Astrocyte (in vitro differentiated cells and primary cell): ENCODE measurements at places on chromosomes 2 and 18. TPM values are rescaled to one million over a fixed set of nuclear protein-coding genes. Genes with fewer than 3 reads are reported as not detected.
A peak's percentile ranks its signal among the peaks of the same experiment; 100 is the strongest.

GRCh38 chr2:35821675-35822074, 533.9 kb upstream of the CRIM1 start:
- DNase-seq = no peak

- DNase-seq = no peak
These were observed 48.8 kb upstream of the ZDBF2 start for GRCh38 chr2:206225435-206226232.

GRCh38 chr2:50691513-50691912, 340.4 kb downstream of the NRXN1 start:
- peak; percentile 1 for DNase-seq

DNA sequence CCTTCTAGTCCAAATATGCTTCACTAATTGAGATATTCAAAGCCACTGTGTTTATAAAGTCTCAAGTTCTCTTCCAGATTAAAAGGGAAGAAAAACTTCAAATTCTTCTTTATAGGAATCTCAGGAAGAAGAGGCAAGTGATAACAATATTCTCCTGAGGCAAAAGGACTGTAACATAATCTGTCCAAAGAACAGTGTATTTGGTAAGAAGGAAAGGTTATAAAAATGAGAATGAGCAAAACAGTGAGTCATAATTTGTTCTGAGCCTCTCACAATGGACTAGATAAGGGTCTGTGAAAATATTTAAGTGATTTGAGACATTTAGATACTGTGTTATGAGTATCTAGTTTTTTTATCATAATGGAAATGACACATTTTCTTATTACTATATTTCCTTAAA, 44.3 kb downstream of the SNRPD1 start:
- DNase-seq = peak; percentile 56

- peak; percentile 59 for DNase-seq
These were observed 63.1 kb downstream of the RHOB start for GRCh38 chr2:20509770-20510490.

DNA sequence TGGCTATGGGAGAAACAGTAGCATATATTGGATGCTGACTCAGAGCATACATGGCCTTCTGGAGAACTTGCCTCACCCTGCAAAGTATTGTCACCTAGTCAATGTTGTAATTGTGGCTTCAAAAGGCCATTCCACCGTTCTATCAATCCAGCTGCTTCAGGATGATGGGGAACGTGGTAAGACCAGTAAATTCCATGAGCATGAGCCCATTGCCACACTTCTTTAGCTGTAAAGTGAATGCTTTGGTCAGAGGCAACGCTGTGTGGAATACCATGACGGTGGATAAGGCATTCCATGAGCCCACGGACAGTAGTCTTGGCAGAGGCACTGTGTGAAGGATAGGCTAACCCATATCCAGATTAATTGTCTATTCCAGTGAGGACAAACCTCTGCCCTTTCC, 1300.1 kb upstream of the ACVR2A start:
- DNase-seq = peak; percentile 59

DNA sequence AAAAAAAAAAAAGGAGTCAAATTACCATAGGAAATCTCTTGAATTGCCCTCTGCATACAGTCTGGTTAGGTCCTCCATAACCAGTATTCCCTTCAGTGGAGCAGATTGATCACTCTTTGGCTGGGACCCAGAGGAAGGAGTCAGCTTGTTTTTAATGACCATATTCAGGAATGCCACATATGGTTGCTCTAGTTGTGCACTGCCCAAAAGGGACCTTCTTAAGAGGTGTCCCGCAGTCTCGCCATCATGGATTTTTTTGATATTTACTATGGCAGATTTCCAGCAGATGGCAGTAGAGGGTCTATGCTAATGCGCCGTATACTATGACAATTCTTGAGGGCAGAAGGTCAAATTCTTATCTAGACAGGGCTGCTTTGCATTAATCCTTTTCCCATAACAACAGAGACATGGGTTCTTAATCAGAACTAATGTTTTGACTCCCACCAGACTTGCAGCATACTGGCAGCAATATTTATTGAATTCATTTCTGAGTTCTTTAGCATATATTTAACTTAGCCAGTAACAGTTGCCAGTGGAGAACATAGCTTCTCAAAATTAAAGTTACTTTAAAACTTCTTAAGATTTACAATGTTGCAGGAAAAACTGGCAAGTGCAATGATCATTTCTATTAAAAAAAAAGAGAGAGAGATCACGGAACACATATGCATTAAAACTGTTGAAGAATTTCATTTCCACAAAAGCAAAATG, 31.8 kb upstream of the INPP4A start:
- DNase-seq = peak; percentile 20

DNA sequence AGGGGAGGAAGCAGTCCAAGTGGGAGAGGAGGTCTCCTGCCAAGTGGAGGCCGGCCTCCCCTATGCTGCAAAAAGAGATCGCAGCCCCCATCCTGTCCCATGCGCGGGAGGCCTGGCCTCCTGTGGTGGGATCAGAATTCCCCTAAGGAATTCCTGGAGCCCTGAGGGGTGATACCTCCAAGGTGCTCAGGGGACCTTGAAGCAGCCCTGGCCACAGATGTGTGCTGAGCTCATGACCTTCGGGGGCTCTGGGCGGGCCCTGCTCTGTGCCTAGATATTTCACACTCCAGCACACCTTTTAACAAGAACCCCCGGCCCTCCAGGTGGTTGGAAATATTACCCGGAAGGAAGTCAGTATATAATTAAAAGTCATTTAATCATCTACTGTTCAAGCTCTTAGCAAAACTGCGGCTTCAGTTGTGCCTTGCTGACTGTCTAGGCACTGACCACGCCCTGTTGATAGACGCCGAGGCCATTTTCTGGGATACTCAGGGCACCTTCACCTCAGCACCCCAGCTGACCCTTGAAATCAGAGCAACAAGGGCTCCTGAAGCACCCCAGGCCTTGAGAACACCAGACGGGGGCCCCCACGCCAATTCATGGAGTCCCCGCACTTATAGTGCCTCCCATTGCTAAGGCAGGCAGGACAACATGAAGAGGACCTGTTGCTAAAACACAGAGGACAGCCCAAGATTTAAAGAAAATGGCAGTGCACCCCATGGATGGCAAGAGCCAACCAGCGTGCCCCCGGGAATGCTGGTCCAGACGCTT, 119.1 kb downstream of the NDUFA10 start:
- DNase-seq = no peak

GRCh38 chr2:227513113-227513512, 41.2 kb downstream of the AGFG1 start:
- no peak for DNase-seq

- no peak for DNase-seq
These were observed 439.4 kb upstream of the CDH19 start for GRCh38 chr18:67043276-67043675.

DNA sequence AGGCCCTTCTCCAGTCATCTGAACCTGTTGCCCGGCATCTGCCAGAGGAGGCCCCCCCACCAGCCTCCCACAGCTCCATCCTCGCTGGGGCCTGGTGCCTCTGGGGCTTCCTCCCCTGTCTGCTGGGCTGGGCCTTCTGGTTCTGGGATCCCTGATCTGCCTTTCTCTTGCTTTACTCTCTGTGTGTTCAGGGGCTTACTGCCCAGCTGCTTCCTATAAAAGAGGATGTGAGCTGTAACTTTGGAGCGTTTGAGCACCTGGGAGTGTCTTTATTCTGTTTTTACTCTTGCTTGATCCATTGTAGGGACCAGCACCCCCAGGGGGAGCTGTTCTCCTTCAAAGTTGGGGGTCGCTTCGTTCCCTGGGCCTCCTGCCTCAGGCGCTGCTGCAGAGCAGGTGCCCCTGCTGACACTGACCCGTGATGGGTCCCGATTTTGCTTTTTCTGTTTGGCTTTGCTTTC, 23.1 kb upstream of the FAHD2A start:
- no peak for DNase-seq

DNA sequence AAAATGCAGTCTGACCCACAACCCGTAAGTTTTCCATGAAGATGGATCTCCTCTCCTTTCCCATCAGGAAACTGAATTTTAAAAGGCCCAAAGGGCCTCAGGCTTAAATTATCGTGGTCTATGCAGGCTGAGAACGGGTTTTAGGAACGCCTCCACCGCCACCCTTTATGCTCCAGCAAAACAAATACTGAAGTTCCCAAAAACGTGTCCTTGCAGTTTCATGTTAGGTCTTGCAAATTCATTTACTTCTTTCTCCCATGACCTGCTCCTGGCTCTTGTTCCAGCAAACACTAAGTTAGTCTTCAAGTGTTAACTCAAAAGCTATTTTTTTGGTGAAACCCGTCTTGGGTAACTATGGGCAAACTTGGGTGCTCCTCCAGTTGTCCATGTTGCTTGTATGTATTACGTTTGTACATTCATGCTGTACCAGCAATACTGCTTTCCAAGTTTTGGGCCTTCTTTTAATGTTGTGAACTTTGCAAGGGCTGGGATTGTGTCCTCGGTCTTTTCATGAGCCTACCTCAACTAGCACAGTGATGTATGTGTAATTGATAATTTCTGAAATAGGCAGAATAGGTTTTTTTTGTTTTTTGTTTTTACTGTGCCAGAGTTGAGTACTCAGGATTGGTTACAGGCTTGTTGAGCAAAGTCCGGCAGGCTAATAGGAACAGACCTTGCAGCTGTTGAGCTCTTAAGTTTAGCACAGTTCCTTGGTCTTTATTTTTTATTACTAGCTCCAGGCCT, 1.8 kb upstream of the RNF149 start:
- no peak for DNase-seq

- DNase-seq = peak; percentile 88
These were observed 313.4 kb upstream of the CCDC68 start for GRCh38 chr18:55272510-55273243.

DNA sequence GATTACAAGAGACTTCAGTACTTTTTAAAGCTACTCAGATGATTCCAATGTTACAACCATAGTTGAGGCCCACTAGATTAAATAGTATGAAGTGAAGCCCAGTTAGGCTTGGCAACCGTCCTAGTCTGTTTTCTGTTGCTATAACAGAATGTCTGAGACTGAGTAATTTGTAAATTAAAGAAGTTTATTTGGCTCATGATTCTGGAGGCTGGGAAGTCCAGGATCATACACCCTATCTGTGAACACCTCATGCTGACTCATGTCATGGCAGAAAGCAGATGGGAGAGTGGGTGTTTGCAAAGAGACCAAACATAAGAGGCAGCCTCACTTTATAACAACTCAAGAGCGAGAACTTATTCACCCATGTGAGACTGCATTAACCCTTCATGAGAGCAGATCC, 63.1 kb downstream of the CCDC150 start:
- DNase-seq = peak; percentile 90

The CNDP1 gene
- total RNA-seq = 0.31 TPM in 1 of 2 replicates, not detected in the other

The SATB2 gene
- 11.6 and 12.3 TPM in 2 replicates for total RNA-seq

The CELF4 gene
- 0.16 TPM in 1 of 2 replicates, not detected in the other for total RNA-seq

The TRIM43 gene
- total RNA-seq = 0.70 TPM in 1 of 2 replicates, not detected in the other

The STK11IP gene
- total RNA-seq = 24.9 TPM in 2 replicates

The AFF3 gene
- 14.7 and 24.1 TPM in 2 replicates for total RNA-seq
